ENCODE measurements at places on chromosomes 16 and 17.

GRCh38 chr17:70644096-70644495, 474.8 kb downstream of the KCNJ2 start:
- DNase-seq: no peak

DNA sequence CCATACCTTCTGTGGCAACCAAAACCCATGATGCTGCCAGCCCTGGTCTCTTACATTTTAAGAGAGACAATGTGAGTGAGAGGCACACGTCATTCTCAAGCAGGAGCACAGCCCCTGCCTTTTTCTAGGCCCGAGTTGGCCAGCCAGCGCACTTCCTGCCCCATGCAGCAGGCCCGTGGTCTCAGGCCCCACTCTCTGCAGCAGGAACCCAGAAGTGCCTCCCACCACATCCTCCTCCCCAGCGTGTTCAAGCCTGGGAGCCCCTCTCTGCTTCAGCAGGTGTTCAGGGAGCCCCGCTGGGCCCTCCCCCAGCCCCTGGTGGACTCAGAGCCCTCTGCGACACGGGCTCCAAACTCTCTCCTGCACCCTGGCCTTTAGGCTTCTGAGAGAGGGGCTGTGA, 30.5 kb downstream of the ITGAE start:
- DNase-seq: no peak

- DNase-seq: no peak
These were observed 64.5 kb upstream of the MED9 start for GRCh38 chr17:17412326-17412725.

GRCh38 chr17:57939797-57940196, 15.4 kb downstream of the CUEDC1 start:
- DNase-seq: no peak

DNA sequence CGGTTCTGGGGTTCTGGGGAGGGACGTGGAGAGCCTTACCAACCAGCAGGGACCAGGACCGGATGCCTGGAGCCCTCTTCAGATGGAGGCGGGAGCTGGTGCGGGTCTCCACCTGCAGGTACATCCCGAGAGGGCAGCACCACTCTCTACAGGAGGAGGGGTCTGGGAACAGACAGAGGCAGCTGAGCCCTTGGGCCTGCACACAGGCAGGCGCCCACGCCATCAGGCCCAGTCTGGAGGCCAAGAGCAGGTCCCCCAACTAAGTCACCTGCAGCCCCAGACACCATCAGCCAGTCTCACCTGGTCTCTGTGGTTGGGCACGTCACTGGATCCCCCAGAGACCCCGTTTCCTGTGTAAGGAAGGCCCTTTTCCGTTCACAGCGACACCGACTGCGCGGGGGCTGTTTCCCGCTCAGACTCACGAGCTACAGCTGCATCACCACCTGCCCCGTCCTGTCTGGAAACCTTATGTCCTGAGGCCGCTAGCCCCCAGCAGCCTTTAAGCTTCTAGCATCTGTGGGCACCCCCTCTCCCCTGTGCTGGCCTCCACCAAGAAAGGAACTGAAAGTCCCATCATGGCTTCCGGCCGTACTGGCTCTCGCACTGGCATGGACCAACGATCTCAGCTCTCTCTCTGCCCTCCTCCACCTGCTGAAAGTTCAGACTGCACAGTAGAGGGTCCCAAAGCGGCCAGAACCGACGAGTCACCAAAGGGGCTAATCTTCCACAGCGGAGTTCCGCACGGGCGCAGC, 1.2 kb downstream of the CYBC1 start:
- peak; percentile 56 for DNase-seq

- DNase-seq: no peak
These were observed 10.6 kb upstream of the TFAP4 start for GRCh38 chr16:4283441-4283840.

- DNase-seq: no peak
These were observed 72.1 kb downstream of the AMFR start for GRCh38 chr16:56353054-56353921.

DNA sequence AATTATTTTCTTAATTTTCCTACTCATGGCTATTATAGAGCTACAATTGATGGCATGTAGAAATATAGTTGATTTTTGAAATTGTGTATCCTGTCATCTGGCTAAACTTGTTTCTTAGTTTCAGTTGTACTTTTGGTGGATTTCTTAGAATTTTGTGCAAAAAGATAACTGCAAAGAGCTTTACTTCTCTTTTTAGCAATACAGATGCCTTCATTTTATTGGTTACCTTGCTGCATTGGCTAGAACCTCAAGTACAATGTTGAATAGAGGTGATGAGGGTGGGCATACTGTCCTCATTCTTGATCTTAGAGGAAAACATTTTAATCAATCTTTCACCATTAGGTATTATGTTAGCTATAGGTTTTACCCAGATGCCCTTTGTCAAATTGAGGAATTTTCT, 67.9 kb downstream of the METRNL start:
- no peak for DNase-seq

DNA sequence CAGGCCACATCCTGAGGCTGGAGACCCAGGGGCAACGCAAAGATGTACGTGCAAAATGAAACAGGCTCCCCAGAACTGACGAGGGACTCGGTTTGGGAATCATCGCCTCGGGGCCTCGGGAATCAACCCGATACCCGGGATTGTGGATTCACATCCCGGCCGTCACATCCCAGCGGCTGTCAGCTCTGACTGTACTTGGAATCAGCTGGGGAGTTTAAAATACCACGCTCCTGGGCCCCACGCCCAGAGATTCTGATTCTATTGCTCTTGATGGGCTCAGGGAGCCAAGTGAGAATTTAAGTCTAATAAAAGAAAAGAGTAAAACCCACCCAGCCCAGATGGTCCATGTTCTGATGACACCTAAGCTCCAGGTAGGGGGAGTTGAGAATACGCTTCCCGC, 42.2 kb downstream of the MRM3 start:
- no peak for DNase-seq

DNA sequence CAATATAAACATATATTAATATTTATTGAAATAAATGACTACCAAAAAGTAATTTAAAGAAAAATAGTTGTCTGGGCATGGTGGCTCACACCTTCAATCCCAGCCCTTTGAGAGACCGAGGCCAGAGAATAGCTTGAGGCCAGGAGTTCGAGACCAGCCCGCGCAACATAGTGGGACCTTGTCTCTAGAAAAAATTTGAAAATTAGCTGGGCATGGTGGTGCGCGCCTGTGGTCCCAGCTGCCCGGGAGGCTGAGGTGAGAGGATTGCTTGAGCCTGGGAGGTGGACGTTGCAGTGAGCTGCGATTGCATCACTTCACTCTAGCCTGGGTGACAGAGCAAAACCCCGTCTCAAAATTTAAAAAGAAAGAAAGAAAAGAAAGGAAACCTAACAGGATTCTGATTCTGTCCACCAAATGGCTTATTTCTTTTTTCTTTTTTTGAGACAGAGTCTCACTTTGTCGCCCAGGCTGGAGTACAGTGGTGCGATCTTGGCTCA, 3.4 kb upstream of the BPTF start:
- no peak for DNase-seq

DNA sequence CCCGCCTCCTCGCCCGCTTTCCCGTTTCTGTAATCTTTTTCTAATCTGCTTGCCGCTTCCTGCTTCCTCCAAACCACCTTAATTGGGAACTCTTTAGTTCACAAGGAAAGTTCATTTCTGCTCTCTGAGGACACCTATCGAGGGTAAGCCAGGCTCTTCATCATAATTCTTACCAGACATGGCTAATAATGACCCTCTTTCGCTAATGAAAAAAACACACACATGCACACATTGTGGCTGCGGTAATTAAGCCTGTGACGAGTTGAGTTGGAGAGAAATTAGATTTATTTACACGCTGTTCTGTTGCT, 100.6 kb downstream of the ZNF423 start:
- DNase-seq: no peak

DNA sequence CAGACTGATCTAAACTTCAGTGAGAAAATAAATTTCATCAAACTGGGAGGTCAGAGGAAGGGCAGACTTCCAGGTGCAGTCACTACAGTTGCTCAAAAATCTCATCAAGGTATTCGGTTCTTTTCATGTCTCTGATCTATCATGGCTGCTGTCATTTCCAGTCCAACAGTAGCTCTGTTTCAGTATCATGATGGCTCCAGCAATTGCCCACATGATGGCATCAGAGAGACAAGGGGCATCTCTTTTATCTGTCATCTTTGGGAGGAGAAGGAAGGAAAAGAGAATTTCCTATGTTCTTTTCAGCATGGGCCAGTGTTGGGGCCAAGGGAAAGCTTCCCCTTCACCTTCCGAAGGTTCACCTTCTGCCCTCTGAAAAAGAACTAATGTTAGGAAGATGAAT, 504.9 kb upstream of the HSBP1 start:
- DNase-seq: no peak

DNA sequence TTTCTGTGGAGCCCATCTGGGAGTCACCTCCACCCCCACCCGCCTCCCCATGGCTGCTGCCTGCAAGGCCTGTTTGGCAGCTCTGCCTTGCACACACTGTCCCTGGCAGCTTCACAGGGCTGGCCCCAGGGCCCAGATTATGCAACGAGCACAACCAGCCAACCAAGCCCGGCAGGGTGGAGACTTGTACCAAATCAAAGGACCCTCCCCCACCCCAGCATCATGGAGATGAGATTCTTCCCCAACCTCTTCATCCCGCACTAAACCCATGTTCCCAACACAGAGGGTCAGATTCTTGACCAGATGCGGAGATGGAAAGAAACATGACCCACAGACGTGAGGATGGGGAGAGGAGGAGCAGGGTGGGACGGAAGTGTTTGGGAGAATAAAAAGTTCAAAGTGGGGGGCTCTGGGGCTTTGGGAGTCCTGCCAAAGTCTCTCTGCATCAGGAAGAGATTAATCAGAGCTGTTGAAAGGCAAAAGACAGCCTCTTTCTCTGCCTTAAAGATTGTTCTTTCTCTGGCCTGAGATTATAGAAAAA, 3.8 kb downstream of the SMARCD2 start:
- no peak for DNase-seq

DNA sequence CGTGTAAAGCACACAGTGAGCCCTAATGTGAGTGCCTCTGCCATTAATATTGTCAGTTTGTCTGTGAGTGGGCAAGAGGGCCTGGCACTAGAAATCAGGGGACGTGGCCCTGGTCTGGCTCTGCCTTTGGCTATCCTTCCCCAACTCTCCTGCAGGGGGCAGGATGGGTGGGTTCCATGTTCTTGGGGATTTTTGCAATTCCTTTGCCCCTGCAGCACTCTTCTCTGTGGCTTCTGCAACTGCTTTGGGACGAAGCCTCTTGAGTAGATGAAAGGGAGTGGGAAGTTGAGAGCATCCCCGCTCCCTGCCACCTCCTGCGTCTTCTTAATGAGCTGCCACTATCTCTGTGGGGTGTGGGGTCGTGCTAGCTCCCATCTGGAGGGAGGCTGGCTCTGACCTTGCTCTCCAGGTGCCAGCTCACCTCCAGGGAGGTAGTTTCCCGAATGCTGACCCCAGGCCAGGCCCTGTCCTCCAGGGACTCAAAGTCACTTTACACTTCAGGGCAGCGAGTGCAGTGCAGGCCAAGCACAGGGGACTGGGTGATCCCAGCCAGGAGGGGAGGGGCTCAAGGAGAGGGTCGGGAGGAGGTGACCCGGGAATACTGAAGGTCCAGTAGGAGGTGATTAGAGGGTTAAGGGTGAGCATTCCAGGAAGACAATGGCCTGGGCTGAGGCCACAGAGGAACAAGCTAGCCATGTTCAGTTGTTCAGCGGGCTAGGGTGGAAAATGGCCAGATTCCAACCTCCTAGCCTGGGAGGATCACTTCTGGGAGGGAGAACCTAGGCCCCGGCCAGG, 121.0 kb upstream of the NLRP1 start:
- no peak for DNase-seq

DNA sequence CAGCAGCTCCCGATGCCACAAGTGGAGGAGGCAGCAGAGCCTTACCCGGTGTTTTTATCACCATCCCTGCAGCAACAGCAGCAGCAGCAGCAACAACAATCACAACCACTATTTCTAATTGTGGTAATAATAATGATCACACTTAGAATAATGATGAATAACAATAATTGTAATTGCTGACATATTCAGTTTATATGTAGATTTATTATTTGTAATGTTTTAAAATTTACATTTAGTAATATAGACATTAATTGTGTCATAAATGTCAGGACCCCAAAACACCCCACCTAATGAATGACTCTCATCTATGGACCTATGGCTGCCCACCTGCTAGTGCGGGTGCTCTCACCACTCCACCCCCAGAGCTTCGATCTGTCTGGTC, 170.0 kb downstream of the AHSP start:
- no peak for DNase-seq

- no peak for DNase-seq
These were observed 13.0 kb upstream of the SPNS3 start for GRCh38 chr17:4420692-4421131.

DNA sequence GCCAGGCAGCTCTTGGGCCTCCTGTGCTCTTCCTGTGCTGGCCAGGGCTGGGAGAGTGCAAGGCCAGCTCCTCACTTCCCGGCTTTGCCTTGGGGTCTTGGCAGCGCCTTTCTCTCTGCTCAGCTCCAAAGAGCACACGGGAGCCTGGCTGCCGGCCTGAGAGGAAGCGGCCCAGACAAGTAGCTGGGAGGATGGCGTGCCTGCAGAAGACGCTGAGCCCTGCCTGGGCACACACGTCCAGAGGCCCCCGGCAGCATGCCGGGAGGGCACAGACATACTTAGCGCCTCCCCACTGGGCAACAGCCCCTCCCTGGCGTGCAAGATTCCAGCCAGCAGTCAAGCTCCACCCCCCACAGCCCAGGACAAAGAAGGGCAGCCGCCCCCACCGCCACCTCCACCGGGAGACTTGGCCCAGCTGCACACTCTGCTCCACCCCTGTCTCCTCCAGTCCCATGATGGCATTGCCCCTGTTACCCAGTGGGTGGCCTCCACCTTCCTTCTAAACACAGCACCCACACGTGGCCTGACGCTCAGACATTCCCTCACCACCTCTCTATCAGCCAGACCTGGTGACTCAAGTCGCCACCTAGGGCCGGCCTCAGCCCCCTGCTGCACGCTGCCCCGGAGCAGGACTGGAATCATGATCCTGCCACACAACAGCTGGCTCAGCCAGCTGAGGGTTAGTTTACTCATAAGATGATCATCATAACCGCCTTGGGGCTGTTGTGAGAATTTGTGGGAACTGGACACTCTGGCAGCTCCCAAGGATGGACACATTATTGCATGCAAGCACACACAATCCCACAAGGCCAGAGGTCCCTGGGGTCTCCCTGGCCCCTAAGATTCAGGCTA, 12.4 kb downstream of the SGCA start:
- DNase-seq: peak; percentile 27

- DNase-seq: no peak
These were observed 446.9 kb downstream of the CA10 start for GRCh38 chr17:51711581-51711980.

DNA sequence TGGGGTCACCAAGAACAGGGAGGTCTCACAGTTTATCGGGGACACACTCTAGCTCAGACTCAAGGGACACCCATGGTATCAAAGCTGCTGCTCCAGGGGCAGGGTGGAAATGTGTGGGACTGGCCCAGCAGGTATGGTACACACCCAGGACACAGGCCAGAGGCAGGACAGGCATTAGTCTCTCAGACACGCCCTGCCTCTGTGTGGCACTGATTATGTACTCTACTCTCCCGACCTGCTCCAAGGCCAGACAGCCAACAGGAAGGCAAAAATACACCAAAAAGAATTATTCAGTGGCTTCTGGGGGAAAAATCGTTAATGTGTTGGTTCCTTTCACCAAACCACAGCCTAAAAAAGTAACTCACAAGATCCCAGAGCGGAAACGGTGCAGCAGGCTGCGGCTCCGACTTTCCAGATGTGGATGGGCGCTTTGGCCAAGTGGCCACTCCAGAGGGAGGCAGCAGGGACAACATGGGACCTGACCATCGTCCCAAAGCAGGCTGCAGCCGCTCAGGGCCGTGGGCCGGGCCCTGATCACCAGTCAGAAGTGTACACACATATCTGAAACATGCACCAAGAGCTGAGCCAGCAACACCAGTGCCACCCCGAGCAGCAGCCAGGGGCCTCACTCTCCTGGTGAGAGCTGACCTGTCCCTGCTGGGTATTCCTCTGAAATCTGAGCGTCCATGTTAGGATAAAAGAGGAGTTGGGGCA, 1.0 kb upstream of the SIRT7 start:
- no peak for DNase-seq
